ENCODE measurements at places on chromosomes 1 and 21.

DNA sequence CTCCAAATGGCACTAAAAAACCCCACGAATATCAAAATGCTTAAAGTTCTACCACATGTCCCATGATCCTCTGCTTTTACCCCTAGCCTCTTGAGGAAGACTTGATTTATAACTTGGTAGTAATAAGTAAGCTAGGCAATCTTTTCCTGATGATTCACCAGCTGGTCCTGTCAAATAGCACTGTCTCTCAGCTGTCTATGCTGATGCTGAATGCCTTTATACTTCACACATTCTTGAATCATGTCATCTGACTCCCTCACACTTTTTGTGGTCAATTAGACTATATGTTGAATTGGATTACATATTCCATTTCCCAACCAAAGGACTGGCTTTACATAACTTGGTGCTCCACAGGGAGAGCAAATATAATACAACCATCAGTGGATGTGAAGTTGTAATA, 16.6 kb downstream of the C21orf91 start:
- no peak for DNase-seq

GRCh38 chr1:48203287-48203900, 19.1 kb upstream of the SLC5A9 start:
- DNase-seq = no peak

DNA sequence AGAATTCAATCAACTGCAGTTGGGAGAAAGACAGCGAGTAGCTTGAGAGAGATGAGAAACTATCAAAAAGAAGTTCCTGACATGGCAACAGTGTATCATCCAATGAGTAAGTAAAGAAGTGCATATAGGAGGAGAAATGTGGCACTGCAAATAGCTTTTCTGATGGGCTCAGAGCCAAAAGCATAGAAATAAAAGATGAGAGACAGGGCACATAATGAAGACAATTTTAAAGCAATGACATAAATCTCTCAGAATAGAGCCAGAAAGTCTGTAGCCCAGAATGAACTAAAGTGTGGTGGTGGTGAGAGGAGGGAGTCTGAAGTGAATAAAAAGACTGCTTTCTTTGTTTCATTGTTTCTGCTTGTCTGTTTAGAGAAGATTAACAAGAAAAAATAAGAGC, 34.3 kb downstream of the TNFSF18 start:
- DNase-seq = no peak

GRCh38 chr1:194624833-194625232, 1438.4 kb upstream of the B3GALT2 start:
- DNase-seq = no peak

DNA sequence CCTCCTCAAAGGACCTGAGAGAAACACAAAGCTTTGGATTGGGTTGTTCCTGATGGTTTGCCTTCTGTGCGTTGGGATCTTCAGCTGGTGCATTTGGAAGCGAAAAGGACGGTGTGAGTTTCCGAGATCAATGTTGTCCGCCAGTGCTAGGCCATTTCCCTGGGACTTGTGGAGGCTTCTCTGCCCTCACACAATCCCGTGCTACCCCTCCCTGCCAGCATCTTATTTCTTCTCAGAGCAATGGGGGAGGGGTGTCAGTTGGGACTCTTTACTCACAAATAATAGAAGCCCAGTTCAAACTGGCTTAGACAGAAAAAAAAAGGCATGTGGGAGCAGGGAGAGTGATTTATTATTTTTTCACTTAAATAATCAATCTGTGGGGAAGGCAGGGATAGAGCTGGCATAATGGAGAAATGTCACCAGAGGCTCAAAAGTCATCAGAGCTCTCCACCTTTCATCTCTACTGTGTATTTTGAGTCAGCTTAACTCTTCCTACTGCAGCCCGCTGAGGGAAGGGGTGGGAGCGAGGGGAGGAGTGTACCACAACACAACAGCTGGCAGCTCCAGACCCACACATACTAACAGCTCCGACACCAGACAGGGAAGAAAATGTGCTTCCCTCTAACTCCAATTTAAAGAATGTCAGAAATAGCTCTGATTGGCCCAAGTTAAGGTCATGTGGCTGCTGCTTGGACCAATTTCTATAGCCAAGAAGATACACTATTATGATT, 22.4 kb downstream of the LY9 start:
- DNase-seq = no peak

GRCh38 chr1:36645867-36646266, 163.2 kb upstream of the CSF3R start:
- DNase-seq = no peak

DNA sequence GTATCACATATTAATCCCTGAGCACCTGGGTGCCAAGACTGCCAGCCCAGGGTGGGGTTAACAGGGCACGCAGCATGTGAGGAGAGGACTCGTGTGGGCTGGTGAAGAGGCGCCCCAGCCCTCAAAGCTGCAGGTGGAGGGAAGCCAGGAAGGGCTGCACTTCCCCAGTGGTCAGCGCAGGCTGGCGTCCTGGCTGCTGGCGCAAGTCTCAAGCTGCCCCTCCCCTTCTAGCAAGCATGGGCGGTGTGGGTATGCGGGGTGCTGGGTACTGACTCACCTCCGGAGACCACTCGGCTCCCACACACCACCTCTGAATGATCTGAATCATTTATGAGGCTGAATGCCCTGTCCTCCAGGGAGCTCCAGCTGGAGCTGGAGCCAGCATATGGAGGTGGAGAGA, 44.0 kb downstream of the EIF2D start:
- DNase-seq = no peak

- DNase-seq = no peak
Observed at GRCh38 chr1:236507022-236507700, 16.6 kb upstream of the LGALS8 start.

DNA sequence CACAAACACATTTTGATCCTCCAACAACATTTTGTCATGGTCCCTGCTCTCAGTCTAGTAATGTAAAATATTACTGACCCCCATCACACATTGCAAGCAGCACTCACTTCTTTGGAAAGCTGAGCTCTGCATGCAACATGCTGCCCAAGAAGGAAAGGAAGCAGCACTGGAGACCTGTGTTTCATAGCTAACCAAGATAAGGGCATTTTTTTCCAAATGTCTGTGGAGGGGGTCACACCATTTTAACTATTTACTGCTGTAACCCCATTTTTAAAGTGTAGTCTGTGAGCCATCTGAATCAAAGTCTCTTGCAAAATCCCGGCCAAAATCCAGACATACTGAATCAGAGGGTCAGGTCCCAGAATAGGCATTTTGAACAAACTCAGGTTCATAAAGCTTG, 4.5 kb upstream of the RASSF5 start:
- DNase-seq = no peak

- DNase-seq = peak; percentile 84
Observed at GRCh38 chr1:35564037-35564883, 6.7 kb downstream of the NCDN start.

GRCh38 chr1:228838717-228839500, 103.6 kb downstream of the RHOU start:
- no peak for DNase-seq

- no peak for DNase-seq
Observed at GRCh38 chr1:30461640-30462039, 261.7 kb downstream of the MATN1 start.

DNA sequence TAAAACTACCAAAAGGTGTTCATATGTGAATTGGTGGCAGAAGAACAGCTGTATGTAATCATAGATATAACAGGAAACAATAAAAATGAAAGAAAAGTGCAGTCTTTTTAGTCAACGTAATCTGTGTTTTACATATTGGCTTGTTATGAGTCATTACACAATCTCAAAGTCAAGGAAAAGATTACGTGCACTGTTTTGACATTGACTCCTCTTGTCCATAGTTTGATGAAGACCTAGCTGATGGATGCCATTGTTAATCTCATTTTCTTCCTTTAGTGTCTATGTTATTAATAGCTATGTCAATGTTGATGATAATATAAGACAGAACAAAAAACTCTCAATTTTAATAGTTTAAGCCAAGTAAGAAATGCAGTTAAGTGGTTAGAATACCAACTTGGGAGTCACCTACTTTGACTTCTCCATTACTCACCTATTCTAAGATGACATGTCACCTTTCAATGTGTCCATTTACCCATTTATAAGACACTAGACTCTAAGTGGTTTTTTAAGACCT, 84.5 kb upstream of the SAMSN1 start:
- no peak for DNase-seq

DNA sequence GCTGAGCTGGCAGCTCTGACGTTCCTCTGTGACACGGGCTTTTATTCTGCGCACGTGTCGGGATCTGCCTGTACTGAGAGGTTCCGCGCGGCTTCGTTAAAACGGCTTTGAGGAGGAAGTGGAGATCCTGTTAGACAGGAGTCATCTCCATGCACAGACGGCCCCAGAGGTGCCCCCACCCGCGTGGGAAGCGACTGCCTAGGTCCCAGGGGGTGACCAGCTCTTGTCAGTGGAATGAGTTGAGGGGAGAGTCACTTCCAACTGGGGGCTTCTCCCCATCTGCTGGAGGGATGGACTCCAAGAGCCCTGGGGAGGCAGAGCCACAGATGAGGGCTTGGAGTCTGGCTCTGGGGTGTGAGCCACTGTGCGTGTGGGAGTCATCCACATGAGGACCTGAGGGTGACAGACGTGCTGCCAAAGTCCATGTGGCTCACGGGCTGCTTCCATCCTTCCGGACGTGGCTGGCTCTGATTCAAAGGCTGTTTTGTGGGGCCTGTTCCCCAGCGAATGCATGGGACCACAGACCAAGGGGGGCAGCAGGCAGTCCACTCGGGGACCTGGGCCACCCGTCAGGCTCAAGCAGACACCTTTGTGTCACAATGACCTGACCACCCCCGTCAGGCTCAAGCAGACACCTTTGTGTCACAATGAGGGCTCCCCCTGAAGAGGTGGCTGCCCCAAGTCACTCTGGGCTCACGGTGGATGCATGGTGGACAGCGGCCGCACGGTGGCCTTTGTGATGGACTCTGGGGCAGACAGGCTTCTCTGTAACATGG, 26.8 kb downstream of the PTTG1IP start:
- peak; percentile 34 for DNase-seq

DNA sequence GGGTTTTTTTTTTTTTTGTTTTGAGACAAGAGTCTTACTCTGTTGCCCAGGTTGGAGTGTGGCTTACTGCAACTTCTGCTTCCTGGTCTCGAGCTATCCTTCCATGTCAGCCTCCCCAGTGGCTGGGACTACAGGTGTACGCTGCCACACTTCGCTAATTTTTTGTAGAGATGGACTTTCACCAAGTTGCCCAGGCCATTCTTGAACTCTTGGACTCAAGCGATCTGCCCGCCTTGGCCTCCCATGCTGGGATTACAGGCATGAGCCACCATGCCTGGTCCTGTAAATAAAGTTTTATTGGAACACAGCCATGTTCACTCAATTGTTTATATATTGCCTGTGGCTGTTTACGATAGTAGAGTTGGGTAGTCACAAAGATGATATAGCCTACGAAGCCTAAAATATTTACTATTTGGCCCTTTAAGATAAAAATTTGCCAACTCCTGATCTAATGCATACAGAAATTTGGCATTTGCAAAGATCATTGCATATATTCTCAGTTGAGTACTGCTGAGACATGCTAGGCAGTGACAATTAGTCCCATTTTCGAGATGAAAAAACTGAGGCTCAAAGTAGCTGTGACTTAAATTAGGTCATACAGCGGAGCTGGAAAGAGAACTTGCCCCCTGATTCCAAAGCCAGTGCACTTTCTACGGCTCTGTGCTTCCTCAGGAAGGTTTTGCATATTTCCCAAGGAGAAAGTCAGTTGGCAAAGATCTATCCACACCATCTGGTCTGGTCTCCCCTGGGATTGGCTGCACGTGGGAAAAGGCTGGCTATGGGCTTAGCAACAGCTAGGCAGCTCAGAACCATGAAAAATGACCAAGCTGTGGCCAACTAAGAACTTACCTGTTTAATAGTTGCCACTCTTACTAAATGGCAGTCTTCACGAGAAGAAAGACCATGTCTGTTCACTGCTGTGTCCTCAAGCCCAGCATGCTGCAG, 19.4 kb downstream of the MECR start:
- DNase-seq = no peak

DNA sequence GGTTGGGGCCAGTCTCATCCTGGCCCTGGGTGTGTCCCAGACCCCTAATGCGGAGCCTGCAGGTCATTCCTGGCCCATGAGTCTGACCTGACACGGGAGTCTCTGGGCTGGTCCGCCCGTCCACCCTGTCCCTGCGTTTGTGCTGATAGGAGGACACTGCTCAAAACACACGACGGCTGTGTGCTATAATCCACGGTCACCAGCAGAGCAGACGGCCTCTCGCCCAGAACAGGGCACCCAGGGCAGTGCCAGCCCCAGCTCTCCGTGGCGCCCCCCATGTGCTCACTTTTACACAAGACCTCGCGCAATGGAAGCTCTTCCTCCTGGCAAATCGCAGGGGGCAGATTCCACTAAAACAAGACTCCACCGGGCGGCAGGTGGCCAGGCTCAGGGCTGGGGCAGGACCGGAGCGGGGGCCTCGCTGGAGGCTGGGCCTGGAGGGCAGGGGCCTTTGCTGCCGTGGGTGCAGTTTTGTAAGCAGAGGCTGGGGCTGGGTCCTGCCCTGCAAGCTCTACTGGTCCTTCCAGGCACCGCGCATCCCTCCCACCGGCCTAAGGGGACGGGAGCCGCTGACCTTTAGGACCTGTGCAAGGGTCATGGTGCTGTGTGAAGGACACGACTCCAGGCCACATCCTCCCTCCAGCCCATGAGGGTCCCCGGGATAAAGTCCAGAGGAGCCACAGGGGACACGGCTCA, 10.6 kb upstream of the SLC19A1 start:
- no peak for DNase-seq

DNA sequence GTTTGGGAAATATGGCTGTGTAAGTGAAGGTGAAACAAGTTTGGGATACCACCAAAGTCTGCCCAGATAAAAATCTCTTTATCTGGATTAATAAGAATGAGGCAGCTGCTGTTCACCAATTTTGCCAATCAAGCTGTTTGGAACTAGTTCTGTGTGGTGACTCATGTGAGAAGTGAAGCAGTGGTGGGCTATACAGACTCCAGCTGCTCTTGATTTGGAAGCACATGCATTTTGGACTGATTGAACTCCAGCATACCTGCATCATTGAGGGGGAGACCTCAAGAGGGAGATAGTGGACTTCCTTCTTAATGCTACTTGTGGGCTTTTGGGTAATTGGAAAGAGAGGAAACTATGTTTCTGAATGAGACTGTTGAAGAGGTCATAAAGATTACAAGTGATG, 99.2 kb upstream of the B3GALT2 start:
- no peak for DNase-seq

DNA sequence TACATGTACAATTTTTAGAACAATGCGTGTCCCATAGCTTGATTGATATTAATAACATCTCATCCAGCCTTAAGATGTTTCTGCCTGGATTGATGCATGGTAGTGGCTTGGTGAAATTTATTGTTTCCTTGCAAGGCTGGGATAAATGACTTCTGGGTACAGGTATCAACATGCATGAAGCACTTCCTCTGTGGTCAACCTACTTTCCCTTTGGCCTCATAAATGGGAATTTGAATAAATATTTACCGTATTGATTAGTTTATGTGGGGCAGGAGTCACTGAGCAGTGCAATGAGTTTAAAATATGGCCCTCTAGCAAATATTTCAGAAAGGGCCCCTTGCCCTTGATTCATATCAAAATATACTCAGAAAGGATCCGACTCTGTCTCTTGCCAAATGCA, 83.9 kb upstream of the KCNE2 start:
- DNase-seq = no peak

GRCh38 chr1:164575356-164575886, 16.4 kb downstream of the PBX1 start:
- no peak for DNase-seq
